Activated CD8-positive, alpha-beta T cell treated with anti-CD3 and anti-CD28 coated beads for 36 hours (primary cell): ENCODE measurements at places on chromosomes 7 and 10. TPM values are rescaled to one million over a fixed set of nuclear protein-coding genes. Genes with fewer than 3 reads are reported as not detected.

DNA sequence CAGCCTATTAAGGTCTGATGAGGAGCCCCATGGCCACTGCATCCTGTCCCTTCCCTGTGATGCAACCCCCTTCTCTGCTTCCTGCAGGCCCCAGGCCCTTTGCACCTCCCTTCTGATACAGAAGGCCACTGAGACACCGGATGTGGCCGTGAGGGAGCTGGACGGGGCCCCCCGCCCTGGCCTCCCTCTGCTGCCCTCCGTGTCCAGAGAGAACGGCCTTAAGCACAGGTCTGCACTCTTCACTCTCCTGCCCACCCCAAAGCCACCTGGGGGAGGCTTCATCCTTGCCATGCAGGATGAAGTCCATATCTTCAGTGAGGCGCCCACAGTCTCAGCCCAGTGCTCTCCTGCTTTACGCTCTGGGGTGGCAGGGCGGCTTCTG lies 86.9 kb upstream of the GNA12 start:
- DNase-seq: no peak

Gene POLR2J3
- 38.0 TPM for total RNA-seq

GRCh38 chr10:78714225-78714624 lies 354.5 kb upstream of the ZMIZ1 start:
- no peak for DNase-seq

Gene CLDN3
- not detected for total RNA-seq

DNA sequence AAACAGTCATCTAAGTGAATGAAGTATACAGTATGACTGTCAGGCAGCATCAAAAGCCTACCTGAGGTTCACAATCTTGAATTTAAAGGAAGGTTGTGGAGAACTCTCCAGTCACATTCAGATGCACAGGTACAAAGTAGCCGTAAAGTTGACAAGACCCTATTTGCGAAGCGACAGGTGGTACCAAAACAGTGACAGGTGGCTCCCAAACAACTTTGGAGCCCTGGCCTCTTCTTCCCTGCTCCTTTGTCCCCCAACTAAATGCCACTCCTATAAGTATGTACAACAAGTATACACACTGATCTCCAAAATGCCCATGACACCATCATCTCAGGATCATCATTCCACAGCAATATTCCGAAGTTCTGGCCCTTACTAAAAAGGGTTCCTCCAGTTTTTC lies 53.5 kb downstream of the USP6NL start:
- DNase-seq: no peak

- no peak for DNase-seq
These were observed 17.5 kb downstream of the TSPAN15 start for GRCh38 chr10:69468751-69469089.

Gene TM9SF3
- 71.1 TPM for total RNA-seq

Gene SEMA3D
- not detected for total RNA-seq

DNA sequence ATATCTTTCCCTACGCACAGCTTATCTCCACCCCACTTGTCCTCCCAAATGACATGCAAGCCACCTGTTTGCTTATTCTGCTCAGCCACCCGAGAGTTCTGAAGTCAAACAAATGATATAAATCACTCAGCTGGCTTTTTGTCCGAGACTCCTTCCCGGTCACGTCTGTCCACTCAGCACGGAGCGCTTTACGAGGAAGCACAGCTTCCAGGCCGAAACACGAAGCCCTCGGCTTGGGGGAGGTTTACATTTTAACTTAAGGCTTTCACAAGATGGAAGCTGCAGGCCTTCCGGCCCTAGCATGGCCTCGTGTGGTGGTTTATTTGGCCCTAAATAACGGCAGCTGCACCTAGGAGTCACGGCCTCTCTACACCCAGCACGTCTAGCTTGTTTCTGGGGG lies 60.1 kb upstream of the GNA12 start:
- no peak for DNase-seq

GRCh38 chr10:2610946-2611345 lies 456.4 kb upstream of the PFKP start:
- DNase-seq: no peak

Gene CCL24
- not detected for total RNA-seq
